ENCODE measurements at places on chromosomes 12 and 14.

DNA sequence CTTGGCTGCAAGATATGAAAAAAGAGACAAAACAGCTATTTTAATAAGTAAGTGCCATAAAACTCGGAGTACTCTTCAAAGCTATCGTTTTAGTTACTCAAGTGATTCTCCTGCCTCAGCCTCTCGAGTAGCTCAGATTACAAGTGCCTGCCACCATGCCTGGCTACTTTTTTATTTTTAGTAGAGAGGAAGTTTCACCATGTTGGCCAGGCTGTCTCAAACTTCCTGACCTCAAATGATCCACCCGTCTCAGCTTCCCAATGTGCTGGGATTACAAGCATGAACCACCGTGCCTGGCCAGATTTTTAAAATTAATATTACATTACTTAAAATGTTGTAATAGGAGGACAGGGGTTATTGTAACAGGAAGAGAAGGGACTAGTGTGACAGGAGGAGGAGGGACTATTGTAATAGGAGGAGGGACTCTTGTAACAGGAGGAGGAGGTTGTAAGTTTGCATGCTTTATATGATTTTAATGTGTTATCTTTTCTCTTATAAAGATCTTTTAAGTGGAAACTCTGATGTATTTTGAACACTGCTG lies 61.3 kb downstream of the KITLG start:
- DNase-seq: no peak

GRCh38 chr14:69320581-69321365 lies 60.8 kb downstream of the GALNT16 start:
- no peak for DNase-seq

DNA sequence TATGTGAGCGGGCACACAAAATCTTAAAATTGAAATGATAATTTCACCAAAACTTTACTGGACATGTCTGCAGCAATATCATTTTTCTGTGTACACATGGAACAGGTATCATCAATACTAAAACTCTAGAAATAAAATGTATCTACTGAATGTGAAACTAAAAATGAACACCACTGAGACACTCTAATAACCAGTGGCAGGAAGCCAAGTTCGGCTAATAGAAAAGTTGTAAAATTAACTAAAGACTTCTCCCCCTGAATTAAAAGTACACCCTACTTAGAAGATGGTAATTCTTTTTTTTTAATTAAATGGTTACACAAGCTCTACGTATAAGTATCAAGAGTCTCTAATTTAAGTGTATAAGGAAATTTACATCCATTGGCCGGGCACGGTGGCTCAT lies 227.2 kb downstream of the MED13L start:
- DNase-seq: no peak

GRCh38 chr14:75911883-75912282 lies 69.9 kb downstream of the TGFB3 start:
- DNase-seq: no peak

- DNase-seq: no peak
Measured at GRCh38 chr12:14510574-14510973, 57.1 kb downstream of the PLBD1 start.

GRCh38 chr12:80058586-80058985 lies 40.8 kb upstream of the OTOGL start:
- no peak for DNase-seq

GRCh38 chr14:58667900-58668299 lies 30.1 kb downstream of the DACT1 start:
- DNase-seq: no peak

GRCh38 chr12:48388460-48388859 lies 37.7 kb upstream of the ZNF641 start:
- no peak for DNase-seq

- no peak for DNase-seq
Measured at GRCh38 chr12:19130224-19131024, 891 bp downstream of the PLEKHA5 start.
